ENCODE measurements at places on chromosomes 16 and 17.

DNA sequence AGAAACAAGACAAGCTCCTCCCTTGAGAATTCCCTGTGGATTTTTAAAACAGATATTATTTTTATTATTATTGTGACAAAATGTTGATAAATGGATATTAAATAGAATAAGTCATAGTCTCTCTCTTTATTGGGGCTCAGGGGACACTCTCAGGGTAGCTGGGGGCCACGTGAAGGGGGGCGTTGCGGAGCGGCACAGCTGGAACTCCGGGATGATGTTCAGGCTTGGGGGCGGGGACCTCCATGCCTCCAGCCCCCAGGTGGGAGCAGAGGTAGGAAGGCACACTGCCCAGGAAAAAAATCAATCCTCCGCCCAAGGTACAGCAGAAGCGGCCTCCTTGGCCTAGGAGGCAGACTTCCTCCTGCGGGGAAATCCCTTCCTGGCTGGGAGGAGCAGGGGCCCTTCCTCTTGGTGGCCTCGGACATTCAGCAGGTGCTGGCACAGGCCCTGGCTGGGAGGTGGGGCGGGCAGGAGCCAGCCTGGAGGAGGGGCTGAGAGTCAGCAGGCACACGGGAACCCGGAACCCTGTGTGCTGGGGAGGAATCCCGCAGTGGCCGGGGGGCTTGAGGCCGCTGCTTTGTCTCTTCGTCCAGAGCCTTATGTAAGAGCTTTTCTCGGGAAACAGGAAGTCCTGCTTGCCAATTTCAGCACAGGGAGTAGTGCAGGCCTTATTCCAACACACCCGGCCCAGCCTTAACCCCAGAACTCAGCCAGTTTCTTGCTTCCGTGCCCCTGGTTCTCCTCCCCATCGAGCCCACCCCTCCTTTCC is 591 bp upstream of the TNFSF13 start:
- peak; percentile 34 for DNase-seq

DNA sequence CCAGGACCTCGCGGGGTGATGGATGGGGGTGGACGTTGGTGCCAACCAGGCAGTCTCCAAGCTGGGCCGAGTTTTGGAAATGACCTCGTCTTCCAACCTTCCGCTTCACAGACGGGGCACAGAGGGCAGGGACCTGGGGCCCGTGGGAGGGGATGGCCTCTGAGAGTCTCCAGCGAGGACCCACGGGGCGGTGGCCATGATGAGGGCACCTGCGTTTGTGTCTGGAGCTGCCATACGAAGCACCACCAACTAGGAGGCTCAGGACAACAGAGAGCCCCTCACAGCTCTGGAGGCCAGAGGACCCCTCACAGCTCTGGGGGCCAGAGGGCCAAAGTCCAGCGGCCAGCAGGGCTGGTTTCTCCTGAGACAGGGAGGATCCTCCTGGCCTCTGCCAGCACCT is 26.5 kb downstream of the SOX8 start:
- no peak for DNase-seq

- no peak for DNase-seq
Observed at GRCh38 chr17:12620200-12620720, 45.4 kb upstream of the MYOCD start.

DNA sequence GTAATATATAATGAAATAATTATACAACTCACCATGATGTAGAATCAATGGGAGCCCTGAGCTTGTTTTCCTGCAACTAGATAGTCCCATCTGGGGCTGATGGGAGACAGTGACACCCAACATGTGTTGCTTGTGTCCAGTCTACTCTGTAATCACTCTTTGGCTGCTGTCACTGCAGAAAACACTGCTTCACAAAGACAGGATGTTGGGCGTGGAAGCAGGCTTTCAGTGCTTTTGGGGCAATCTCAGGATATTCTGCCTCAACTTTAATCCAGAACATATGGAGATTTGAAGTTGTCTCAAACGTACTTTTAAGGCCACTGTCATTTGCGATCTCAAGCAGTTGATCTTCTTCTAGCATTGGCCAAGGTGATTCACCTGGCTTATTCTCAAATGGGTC is 94.9 kb downstream of the CYTH1 start:
- DNase-seq, result no peak

GRCh38 chr17:72004011-72004427 is 116.8 kb upstream of the SOX9 start:
- no peak for DNase-seq

DNA sequence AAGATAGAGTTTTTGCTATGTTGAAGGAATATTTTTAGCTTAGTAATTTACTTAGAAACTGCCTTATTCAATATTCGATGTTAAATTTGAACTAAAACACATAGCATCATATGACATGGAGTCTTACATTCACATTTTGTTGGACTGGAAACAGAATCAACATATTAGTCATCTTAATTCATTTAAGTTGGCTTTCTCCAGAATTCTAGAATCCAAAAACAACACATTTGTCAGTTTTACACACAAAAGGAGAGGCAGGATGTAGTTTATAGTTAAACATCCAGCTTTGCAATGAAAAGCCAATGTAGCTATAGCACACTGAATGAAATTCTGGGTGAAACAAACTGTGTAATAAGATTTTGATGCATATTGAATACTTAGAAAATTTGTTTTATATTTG is 43.3 kb downstream of the WWOX start:
- DNase-seq, result no peak

DNA sequence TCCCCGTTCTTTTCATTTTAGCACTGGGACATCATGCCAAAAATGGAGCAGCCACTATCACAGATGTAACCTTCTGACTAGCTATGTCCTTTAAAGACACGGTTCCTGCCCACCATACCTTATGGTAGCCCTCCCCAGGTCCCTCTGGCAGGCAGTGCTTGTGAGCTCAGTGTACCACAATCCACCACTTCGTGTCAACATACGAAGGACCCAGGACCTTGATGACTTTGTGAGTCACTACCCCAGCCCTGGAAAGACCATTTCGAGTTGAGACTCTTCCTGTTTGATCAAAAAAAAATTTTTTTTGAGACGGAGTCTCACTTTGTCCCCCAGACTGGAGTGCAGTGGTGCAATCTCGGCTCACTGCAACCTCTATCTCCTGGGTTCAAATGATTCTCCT is 21.0 kb upstream of the FLCN start:
- no peak for DNase-seq

DNA sequence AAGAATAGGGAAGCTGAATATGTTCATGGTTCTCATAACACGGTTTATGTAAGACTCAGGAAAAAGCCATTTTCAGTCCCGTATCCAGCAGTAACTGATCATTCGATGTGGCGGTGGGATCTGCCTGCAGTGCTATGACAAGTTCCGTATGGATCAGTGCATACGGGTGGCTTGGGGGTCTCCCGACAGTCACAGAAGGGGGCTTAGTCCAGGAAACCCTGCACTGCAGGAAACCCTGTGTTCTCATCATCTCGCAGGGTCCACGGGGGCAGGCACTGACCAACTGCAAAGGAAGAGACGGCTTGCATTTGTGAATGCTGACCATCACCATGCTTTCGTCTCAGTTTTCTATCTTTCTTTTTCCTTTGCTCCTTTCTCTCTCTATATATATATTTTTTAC is 7.7 kb downstream of the MTHFSD start:
- DNase-seq, result no peak

GRCh38 chr17:80941743-80942422 is 49.8 kb upstream of the CHMP6 start:
- peak; percentile 3 for DNase-seq

DNA sequence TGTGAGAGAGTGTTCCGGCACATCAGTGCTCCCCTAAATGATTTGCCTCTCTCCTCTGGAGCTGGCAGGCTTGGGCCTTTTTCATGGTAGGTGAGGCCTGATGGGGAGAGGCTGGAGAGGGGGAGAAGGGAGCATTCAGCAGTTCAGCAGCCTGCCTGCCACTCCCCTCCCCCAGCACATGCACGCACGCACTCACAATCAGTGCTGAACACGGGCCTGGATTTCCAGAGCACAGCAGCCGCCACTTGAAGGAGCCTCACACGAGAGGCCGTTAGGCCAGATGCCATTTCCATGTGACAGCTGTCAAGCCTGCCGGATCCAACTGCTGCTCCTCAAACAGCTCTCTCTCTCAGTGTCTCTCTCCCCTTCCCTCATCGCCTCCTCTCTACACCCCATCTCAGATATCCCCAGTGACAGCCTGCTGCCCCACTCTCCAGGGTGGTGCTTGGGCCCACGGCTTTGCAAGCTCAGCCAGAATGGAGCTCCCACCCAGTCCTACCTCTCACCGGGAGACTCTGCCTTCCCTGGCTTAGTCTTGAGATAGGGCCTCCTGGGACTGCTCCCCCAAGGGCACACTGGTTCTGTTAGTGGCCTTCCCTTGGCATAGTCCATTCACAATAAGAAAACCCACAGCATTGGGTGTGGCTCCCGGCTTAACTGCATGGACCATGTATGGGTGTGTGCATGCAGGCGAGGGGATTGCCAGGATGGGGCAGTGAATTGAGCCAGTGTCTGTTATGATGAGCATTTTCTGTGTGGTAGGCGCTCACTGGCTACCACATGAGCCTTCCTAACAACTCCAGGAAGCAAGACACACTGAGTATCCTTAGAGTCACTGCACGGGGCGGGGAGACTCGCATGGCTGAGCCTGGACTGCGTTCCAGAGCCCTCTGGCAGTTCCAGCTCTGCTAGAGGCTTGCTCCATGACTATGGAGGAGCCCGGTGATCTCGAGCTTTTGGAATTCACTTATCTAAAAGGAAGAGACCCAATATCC is 226.2 kb downstream of the CCDC182 start:
- DNase-seq, result no peak

- no peak for DNase-seq
Observed at GRCh38 chr16:86553356-86553755, 1.7 kb downstream of the MTHFSD start.

GRCh38 chr16:27323781-27324561 is 10.2 kb downstream of the IL4R start:
- DNase-seq, result no peak

GRCh38 chr17:77798481-77798880 is 160.0 kb upstream of the TNRC6C start:
- DNase-seq, result no peak

GRCh38 chr17:68437979-68438822 is 19.1 kb downstream of the WIPI1 start:
- peak; percentile 27 for DNase-seq

DNA sequence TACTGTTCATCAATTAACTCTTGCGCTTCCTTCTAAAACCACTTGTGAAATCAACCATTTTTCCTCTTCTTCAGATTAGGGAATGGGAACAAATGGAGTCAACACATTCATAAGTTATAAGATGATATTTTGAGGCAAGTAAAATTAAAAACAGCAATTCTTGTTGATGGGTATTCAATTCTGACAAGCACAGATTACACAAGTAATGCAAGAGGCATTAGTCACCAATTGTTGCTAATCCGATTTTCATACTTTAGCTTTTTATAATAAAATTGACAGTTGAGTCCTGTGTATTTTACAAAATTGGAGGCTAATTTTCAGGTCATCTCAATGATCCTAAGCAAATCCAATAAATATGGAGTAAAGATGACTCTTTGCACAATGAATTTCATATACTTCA is 918.4 kb upstream of the SOX9 start:
- DNase-seq, result no peak

DNA sequence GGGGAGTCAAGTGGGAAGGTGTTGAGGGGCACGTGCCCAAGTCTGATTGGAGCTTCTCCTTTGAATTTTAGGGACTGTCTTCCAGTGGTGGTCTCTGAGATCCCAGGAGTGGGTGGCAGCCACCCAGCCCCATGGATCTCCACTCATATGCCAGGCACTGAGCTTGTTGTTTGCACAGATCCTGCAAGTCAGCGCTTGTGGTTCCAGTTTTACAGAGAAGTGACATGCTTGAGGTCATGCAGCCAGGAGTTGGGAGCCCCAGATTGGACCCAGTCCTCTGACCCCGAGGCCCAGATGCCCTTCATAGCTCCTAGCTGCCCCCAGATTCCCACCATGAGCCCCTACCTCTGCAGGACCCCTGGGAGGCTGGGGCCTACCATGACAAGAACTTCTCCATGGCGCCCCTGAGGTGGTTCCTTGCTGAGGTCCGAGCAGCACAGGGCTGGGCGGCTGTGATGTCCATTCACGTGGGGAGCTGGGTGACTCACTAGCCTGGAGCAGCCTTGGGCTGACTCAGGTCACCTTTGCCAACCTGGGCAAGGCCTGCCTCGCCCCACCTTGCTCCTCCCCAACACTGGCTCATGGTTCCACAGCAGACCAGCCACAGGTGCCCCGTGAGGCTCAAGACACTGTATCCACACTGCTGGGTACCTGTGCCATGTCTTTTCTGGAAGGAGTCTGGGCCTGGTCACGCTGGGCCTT is 47.4 kb downstream of the RAI1 start:
- no peak for DNase-seq

DNA sequence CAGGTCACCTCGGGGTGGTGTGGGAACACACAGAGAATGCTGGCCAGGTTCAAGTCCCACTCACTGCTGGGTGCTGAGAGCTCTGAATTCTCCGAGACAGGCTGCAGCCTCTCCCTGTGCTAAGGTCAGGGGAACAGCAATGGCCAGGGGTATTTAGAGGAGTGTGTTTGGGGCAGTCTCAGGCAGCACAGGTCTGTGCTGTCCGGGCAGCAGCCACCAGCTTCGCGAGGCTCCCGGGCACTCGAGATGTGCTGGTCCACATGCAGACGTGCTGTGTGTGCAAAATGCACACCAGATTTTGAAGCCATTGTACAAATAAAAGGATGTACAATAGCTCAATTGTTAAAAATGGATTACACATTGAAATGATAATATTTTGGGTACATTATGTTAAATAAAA is 7.1 kb downstream of the NHERF1 start:
- DNase-seq, result no peak

DNA sequence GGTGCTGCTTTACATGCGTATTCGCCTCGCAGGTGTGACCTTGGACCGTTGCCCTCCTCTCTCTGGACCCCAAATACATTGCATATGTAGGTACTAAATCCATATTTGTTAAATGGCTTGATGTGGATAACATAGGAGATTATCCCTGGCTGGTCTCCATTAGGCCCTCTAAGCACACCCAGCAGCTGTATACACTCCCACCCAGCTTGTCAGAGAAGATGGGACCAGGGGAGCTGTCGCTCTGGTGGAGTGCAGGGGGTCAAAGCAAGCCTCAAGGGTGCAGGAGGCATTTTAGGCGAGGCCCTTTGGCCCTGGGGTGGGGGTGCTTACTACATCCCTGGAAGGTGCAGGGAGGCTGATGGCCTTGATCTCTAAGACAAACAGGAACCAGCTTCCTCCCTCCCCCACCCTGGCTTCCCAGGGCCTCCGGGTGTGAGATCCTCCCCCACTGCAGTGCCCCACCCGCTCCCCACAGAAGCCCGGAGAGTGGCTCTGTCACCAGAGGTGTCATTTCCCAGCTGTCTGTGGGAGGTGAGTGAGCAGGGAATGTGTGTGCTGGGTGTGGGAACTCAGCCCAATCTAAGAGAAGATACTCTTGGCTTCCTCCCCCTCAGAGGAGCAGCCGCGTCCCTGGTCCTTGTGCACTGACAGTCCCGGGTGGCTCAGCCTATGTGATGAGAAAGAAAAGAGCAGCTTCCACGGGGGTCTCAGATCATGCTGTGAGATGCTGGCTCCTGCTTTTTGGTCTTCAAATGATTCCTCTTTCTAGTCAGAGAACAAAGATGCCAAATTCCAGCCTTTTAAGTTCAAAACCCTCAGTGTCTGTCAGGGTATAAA is 1.4 kb upstream of the VAMP2 start:
- DNase-seq, result peak; percentile 60

- no peak for DNase-seq
Observed at GRCh38 chr16:912684-913613, 57.8 kb downstream of the LMF1 start.

Measured in activated naive CD4-positive, alpha-beta T cell treated with anti-CD3 and anti-CD28 coated beads, Interleukin-2, amount 50 U/mL, for 16 hours (primary cell).